ENCODE measurements at places on chromosomes 4 and X. TPM values are rescaled to one million over a fixed set of nuclear protein-coding genes. Genes with fewer than 3 reads are reported as not detected.

DNA sequence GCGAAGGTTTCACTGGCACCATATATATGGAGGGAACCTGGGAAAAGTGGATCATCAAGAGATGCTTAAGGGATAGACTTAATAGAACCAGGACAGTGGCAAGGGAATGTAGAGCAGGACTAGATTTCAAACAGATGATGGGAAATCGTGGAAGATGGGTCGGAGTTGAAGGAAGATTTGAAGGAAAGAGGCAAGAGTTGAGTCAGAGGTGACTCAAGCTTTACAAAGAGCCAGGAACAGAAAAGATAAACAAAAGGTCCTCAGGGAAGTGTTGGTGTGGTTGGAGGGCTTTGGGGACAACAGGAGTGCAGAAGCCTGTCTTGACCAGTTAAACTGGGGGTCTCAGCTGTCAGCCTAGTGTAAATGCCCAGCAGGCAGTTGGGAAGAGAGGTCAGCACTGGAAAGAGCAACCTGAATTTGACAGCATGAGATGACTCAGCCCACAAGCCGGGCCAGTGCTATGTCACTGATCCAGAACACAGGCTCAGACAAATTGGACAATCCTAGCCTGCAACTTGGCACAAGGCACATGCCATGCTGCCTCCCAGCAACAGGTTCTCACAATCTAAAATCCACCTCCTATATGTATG is 230.5 kb downstream of the IDS start:
- no peak for DNase-seq

DNA sequence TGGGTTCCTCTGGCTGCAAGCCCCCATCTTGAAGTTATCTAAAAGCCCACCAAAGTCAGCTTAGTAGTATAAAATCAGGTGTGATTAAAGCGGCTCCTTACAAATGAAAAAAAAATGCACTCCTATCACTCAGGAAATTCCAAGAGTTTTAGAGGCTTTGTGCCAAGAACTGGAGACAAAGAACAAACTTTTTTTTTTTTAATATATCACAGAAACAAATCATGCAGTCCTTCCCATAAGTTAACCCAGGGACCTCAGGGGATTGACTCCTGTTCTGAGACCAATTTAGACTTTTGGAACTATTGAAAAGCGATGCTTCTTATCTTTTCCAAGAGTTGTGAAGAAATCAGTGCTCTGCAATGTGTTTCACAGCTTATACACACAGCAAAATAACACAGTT is 53.6 kb downstream of the HHIP start:
- no peak for DNase-seq

- no peak for DNase-seq
These were observed 917.8 kb downstream of the ADGRL3 start for GRCh38 chr4:62117886-62118285.

DNA sequence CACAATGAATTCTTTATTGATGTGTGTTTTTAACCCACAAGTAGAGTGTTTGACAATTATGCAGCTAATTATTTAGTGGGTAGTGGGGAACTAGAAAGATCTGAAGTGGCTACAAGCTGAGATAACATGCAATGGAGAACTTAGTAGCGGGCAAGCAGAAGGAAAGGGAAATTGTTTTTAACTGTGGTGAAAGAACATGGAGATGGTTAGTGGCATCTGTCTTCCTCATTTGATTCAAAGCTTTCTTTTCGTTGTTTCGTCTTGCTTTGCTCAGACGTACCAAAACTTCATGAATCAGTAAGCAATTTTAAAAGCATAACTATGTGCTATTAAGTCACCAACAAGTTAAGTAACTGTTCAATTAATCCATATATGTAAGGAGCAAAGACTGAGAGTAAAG is 169.9 kb downstream of the BANK1 start:
- DNase-seq = no peak

DNA sequence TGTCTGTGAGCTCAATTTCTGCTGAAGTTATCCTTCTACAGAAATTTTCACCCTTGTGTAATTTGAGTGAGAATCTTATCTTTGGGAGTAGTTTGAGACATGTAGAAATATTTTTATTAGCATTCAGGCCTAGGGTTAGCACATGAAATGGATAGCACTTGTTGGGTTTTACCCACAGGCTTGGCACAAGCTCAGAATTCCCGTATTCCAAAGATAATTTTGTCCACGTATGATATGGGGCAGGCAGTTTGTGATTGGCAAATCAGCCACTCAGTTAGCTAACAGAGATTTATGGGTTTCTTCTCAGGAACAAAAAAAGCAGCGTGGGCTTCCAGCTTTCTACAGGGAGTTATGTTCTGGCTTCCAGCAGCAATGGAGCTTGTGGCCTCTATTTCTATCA is 117.9 kb upstream of the DCAF8L1 start:
- DNase-seq = no peak

GRCh38 chrX:44544036-44544435 is 1.4 kb upstream of the FUNDC1 start:
- no peak for DNase-seq

DNA sequence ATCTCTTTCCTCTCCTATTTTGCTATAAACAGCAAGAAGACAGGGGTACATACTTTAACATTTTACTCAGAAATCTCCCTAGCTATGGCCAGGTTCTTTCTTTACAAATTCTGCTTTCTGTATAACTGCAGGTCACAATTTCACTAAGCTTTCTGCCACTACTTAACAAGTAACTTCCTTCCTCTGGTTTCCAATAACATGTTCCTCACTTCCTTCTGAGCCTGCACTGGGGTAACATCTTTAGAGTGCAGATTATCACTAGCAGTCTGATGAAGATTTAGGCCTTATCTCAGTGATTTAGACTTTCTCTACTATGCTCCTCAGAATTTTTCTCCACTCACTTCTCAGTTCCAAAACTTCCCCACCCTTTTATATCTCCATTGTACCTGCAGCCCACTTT is 1930.5 kb upstream of the AGA start:
- DNase-seq = no peak

DNA sequence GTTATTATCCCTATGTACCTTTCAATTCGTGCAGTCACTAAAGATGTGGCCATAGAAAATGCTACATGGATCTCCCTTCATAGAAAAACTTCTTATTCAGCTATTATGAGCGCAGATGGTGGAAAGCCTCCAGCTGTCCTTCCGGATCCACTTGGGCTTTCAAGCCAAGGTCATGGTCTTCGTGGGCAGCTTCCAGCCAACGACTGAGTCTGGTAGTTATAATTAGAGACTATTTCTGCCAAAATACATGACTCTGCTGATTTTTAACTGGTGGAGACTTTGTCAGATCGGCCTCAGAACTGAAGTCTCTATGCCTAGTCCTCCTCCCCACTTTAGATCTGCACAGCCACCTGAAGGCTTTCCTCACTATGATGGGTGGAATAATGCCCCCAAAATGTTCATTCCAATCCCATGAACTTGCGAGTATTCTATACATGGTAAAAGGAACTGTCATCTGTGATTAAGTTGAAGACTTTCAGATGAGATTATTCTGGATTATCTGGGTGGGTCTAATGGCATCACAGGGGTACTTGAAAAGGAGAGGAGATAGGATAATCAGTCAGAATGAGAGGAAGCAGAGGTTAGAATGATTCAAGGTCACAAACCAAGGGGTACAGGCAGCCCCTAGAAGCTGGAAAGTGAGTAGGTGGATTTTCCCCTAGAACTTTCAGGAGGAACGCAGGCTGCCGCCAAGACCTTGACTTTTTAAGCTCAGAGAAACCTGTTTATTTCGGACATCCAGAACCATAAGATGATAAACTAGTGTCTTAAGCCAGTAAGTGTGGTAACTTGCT is 171.1 kb upstream of the CXCL13 start:
- DNase-seq = no peak

GRCh38 chr4:107060388-107060787 is 24.3 kb upstream of the DKK2 start:
- no peak for DNase-seq

Gene TRIM61
- 1.1 TPM for total RNA-seq

DNA sequence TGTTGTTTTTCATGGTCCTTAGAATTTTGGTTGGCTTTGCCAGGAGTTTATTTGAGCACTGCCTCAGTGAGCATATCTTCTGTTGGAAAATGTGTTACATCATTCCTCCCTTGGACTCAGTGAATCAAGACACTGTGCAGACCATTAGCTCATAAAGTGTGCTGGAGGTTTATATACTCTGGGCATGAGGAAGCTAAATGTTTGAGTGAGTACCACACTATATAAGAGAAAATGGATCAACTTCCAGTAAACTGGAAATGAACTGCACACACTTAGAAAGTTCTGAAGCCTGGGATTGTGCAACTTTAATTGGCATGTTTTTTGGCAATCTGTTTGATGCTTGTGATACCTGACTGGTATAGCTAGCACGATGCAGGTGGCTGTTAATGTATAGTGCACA is 75.9 kb downstream of the LIMCH1 start:
- DNase-seq = no peak

DNA sequence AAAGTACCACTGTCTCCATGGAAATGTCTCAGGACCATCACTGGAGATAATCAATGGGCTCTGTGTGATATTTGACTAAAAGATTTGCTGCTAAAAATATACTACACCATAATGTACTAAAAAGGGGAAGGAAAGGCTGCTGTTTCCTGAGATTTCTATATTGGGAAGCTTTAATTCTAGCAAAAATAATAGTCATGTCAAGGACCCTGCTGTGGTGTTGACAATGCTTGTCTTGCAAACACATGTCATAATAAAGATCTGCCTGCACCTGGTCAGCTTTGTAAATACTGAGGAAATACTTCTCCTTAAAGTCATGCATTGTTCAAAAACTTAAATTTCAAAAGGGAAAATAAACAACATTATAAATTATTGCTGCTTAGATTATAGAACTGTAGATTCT is 417.9 kb downstream of the GPM6A start:
- DNase-seq = no peak

GRCh38 chr4:147513091-147513490 is 32.2 kb downstream of the EDNRA start:
- DNase-seq = no peak

DNA sequence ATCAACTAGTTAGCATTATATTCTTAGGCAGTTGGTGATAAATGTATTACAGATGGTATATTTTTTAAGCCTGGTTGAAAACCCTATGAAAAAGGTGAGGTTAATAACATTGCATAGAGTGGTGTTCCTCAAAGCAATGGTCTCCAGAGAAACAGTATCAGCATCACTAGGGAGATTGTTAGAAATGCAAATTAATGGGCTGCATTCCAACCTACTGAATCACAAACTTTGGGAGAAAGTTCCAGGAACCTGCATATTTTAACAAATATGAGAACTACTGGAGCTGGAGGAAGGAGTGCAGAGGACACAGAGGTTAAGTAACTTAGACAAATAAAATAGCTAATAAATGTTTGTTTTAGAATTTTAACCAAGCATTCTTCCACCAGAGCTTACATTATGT is 166.9 kb upstream of the PCDH10 start:
- DNase-seq = no peak

- DNase-seq = no peak
These were observed 127.1 kb upstream of the DCAF8L1 start for GRCh38 chrX:28108186-28108945.

DNA sequence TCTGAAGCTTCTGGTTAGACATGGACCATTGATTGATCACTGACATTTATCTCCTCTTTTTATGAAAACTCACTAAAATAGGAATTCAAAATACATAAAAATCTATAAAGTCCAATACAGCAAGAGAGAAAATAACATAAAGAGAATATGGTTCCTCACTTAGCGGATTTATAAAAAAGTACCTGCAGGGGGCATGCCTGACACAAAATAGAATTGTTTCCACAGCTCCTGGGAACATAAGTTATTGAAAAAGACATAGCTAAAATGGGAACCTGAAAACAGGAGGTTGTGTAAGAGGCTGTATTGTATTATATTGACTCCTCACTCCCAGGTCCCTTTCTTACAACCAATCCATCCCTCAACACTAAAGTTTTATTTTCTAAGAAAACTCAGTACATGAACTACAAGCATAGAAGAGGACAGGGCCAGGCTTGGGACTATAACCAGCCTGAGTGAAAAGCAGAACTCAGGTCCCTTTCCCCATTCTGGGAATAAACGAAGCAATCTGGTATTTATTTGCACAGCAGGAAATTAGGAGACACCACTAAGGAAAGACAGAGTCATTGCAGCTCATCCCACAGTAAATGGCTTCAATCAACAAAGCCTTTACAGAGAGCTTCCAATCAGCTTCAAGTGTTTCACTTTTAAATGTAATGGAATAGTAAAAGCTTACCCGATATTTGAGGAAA is 121.1 kb upstream of the NDST4 start:
- DNase-seq = no peak

Measured in activated CD4-positive, alpha-beta memory T cell treated with anti-CD3 and anti-CD28 coated beads, Interleukin-2, amount 10 ng/mL, durations not matched to agents 7 days and 5 days (primary cell).